ENCODE measurements at places on chromosomes 12 and 14.

GRCh38 chr14:101521473-101521915 lies 39.8 kb upstream of the DIO3 start:
- no peak for DNase-seq

GRCh38 chr12:124498275-124499189 lies 68.9 kb downstream of the NCOR2 start:
- DNase-seq = no peak

DNA sequence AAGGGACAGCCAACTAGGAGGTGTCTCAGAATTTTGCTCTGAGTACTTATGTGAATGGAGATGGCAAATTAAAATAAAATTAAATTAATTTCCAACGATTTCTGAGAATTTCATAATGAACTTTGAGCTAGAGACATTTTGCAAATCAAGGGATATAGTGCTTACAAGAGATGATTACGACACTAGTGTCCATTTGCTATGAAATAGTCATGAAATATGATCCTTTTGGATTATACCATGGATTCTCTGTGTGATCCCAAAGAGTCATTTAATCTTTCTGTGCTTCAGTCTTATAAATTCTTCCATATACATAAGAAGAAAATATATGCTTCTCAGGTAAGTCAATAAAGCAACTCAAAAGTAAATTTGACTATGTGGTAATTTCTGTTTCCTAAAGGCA lies 240.6 kb downstream of the SLC25A21 start:
- DNase-seq = no peak

DNA sequence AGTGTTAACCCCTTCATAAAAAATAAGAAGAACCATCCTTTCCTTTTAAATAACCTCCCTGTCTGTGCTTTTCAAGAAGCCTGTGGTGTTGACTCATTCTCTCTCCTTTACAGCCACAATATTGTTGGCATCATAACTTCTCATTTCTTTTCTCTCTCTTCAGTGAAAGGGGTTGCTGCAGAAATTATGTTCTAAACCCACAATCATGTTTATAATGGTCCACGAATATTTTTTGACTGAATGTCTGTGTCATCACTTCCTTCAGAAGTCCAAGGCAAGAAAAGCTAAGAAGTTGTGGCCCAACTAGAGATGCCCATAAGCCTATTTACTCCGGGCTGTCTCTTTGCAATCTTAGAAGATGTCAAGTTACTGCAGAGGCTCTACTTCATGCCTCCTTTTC lies 488.3 kb downstream of the APAF1 start:
- no peak for DNase-seq

DNA sequence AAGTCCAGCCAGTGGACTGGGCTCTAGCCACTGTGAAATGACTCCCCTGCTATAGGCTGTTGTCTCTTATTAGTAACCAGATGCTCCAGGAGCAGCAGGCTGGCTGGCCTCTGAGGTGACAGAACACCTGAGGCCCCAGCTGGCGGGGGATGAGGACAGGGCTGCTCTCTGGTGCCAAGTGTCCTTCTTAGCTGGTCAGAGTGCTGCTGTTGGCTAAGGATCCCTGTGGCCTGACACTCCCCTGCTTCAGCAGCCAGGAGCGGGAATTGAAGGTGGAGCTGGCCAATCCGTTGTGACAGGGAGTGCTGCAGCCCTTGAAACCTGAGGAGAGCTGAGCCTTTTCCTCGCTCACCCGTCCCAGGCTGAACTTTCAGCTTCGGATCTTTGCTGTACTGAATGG lies 30.7 kb downstream of the TMEM229B start:
- DNase-seq = no peak

GRCh38 chr14:89206389-89207031 lies 210.5 kb downstream of the FOXN3 start:
- DNase-seq = no peak

- DNase-seq = no peak
Measured at GRCh38 chr14:68509188-68509983, 283.5 kb downstream of the ZFP36L1 start.

DNA sequence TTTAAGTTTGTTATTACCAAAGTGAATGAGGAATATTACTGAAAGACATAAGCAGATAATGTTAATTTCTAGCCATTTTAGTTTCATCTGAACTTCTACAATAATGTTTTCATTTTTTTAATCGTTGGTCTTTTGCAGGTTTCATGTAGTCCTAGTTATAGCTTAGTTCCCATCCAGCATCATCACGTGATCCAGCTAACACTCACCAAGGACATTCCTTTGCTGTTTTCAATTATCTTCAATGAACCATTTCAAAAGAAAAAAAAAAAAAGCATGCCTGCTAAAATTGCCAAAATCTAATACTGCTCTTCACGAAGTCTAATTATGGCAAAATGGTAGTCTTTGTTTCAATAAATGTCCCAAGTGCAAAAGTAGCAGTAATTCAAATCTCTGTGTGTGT lies 187.7 kb upstream of the ATXN7L3B start:
- DNase-seq = no peak

DNA sequence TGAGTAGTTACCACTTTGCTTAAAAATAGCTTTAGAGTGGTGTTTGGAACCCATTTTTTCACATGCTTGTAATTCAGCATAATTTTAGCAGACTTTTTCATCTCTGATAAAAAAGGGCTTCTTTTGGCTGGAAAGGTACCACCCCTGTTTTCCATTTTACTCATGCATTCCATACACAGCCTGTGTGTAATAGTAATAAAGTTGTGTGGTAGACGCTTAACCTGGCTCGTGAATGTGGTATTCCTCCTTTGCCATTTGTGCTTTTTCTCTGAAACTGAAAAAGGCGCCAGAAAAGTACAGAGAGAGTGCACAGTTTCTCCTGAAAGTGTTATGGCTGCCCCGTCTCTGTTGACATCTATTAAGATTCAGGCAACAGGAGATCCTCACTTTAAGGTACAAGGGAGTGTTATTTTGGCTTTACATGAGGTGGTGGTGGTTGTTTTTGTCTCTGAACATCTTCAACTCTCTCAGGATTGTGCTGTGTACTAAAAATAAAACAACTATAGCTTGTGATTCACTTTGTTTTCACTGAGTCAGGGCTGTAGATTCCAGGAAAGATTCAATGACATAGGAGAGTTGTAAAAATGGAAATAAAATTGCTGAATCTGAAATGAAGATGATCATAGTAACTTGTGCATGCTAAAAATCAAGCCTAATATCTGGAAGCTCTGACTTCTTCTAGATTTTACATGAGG lies 45.6 kb upstream of the MIS18BP1 start:
- no peak for DNase-seq

DNA sequence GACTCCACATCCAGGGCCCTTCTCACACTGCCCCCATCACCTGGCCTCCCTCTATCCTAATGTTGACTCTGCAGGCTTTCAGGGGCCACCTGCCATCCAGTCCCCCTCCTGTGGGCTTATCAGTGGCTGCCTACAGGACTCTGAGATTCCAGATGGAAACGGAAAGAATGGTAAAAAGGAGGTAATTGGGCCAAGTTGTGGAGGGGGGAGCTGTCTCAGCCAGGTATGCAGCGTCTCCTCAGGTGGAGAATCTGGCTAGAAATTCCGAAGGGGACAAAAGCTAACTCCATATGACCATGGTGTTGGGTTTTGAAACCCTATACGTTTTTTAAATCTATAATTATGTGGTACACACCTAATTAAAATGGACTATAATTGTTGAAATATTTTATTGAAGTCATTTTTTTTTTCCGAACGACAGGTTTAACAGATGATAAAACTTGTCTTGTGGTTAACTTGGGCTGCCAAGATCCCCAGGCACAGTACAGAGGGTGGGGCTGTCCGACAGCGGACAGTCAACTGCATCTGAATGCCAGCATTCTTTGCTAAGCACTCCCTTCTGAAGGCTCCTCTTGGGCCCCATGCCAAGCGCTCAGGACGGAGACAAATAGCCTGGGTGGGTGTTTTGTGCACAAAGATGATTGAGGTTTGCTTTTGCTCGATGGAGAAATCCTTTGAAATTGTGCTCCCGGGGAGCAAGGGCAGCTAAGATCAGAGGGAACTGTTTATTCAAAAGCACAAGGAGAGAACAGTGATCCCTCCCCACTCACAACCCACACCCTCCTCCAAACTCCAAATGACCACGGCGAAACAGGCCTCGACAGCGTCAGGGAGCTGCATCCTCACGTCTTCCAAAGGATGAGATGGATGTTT lies 365.6 kb downstream of the BCL11B start:
- no peak for DNase-seq

DNA sequence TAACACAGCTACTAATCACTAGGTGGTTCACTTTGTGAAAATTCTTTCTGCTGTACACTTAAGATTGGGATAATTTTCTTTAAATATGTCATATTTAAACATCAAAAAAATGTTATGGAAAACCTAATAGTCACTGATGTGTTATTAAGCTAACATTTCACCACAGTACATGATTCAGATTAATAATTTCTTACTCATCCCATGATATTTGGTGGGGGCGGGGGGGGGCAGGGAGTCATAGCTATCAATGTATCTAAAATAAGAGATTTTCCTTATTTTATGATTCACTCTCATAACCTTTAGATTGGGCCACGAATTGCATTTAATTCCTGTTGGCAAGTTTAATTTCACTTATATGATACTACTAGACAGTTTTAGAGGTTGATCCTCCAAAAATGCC lies 88.8 kb downstream of the KCNH5 start:
- no peak for DNase-seq

GRCh38 chr14:104206281-104206904 lies 68.0 kb downstream of the KIF26A start:
- no peak for DNase-seq

GRCh38 chr12:9143929-9144729 lies 28.4 kb upstream of the A2M start:
- no peak for DNase-seq

GRCh38 chr12:2256915-2257314 lies 204.1 kb downstream of the CACNA1C start:
- no peak for DNase-seq

GRCh38 chr14:24409192-24409591 lies 10.4 kb downstream of the NYNRIN start:
- no peak for DNase-seq

GRCh38 chr12:3065300-3065699 lies 11.9 kb upstream of the TSPAN9 start:
- DNase-seq = no peak

GRCh38 chr14:68734231-68734732 lies 58.6 kb downstream of the ZFP36L1 start:
- no peak for DNase-seq

GRCh38 chr12:106049105-106049504 lies 89.6 kb downstream of the NUAK1 start:
- DNase-seq = no peak

DNA sequence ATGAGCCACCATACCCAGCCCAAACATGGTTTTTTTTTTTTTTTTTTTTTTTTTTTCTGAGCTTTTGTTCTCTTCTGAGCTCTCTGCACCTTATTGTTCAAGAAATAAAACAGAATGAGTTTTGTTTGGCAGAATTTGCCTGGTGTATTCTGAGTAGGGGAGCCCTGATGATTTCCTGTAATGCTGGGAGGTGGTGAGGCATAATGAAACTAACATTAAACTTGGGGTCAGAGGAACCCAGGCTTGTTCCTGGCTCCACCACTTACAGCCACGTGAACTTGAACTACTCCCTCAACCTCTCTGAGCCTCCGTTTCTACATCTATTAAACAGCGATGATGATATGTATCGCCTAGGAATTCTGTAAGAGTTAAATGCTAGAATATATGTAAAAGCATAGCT lies 276.3 kb upstream of the CRY1 start:
- no peak for DNase-seq
